ENCODE measurements at places on chromosomes 1 and 21. TPM values are rescaled to one million over a fixed set of nuclear protein-coding genes. Genes with fewer than 3 reads are reported as not detected.

Gene RSPH1
- not detected for total RNA-seq

Gene MNDA
- total RNA-seq: 0.39 TPM

Gene ELF3
- total RNA-seq: 1.9 TPM

Gene ADAMTS4
- total RNA-seq: not detected

Gene CD101
- 0.12 TPM for total RNA-seq

Gene ZZZ3
- total RNA-seq: 31.9 TPM

Gene PLA2G4A
- 24.2 TPM for total RNA-seq

Data from H4 (cell line).